ENCODE measurements at places on chromosomes 11 and 22. TPM values are rescaled to one million over a fixed set of nuclear protein-coding genes. Genes with fewer than 3 reads are reported as not detected.

KRTAP5-8 gene
- total RNA-seq, result not detected

- DNase-seq, result no peak
Measured at GRCh38 chr22:28009272-28009827, 90.3 kb upstream of the PITPNB start.

GALR3 gene
- not detected for total RNA-seq

DNA sequence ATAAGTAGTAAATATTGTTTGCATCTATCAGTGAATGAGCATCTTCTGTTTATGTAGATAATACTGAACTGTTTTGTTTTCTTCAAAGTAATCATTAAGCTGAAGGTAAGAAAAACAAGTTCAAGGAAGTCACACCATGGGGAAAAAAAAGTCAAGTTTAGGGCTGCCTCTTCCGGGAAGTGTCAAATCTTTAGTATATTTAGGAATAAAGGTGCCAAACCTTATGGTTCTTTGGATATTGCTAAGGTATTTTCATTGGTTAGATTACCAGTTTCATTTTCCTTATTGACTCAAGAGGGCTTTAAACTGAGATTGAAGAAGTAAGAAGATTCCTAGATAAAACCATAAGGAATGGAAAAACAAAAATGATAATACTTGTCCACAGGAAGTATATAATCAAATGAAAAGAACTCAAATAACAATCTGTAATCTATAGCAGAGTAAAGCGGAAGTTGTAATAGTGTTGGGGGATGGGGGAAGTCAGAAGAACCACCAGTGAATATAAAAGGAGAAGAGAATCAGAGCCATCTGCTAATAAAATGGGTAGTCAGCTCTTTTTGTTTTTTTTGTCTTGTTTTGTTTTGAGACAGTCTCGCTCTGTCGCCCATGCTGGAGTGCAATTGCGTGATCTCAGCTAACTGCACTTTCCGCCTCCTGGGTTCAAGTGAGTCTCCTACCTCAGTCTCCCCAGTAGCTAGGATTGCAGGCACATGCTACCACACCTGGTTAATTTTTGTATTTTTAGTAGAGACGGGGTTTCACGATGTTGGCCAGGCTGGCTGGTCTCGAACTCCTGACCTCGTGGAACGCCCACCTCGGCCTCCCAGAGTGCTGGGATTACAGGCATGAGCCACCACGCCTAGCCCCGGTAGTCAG lies 2.3 kb downstream of the ATM start:
- DNase-seq, result no peak

GGT5 gene
- total RNA-seq, result 0.33 TPM

KRTAP5-2 gene
- total RNA-seq, result not detected

All from natural killer cell treated with Interleukin-12 subunit alpha and Interleukin-12 subunit beta and Interleukin-15 and Interleukin-18, amount 100 ng/mL, for 72 hours (primary cell).